T-cell (primary cell): ENCODE measurements at places on chromosomes 1 and 21. TPM values are rescaled to one million over a fixed set of nuclear protein-coding genes. Genes with fewer than 3 reads are reported as not detected.

Gene GJA4
- not detected for total RNA-seq

Gene RAB3B
- 0.18 TPM for total RNA-seq

Gene LCE2C
- total RNA-seq, result not detected

Gene TIE1
- total RNA-seq, result 1.9 TPM

Gene FAM72B
- 0.68 TPM for total RNA-seq

Gene FMOD
- total RNA-seq, result 0.13 TPM

Gene CRYZ
- 22.2 TPM for total RNA-seq

Gene PPFIA4
- 2.0 TPM for total RNA-seq
